ENCODE measurements at places on chromosomes 13 and 19. TPM values are rescaled to one million over a fixed set of nuclear protein-coding genes. Genes with fewer than 3 reads are reported as not detected.

POLR2E gene
- total RNA-seq, result 139 TPM

CRLF1 gene
- 7.9 TPM for total RNA-seq

DNA sequence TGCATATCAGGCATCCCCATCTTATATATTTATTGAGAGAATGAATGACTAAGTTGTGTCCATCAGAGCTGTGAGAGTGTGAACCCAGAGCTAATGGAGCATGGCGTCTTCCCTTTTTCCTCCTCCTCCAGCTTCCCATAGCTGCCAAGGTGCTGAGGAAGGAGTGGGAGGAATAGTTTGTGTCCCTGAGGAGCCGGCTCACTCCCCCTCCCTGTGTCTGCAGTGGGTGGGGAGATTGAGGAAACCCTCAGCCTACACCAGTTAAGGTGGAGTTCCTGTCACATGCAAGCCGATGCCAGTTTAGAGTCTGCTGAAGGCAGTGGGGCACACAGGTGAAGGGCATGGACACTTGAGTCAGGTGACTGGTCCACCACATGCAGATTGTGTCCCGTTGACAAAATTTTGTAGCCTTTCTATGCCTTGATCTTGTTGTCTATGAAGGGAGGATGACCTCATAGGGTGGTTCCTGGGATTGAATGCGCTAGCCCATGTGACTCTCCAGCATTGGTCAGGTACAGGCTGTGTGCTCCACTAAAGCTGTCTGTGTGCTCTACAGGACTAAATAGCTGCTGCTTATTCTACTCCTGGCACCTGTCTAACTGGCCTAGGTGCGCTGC, 47.6 kb upstream of the GPI start:
- peak; percentile 78 for ATAC-seq

DNA sequence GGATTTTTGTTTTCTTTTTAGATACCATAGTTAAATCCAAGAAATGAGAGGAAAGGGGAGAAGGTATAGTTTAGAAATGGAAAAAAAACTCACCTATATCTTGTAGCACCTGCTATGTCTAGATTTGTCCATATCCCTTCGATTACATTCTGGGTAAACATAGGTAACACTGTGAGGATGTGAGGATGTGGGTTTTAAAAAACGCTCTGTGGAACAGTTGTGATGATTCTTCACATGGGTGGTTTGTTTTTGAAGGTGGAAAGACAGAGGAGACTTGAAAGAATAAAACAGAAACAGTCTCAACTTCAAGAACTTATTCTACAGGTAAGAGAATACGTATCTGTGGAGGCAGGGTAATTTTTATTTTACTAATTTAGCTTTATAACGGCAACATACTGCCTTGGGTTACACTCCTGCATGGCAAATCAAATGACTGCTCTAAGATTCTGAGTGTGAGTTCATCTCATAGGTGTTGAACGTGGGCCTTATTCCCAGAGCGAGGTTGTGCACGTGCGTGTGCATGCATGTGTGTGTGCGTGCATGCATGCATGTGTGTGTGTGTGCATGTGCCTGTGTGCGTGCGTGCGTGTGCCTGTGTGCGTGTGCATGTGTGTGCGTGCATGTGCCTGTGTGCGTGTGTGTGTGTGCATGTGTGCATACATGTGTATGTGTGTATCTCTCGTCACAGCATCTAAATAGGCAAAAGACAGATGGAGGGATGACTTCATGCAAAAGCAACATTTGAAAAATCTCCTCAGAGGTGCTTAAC, 23.5 kb downstream of the ATP4B start:
- no peak for ATAC-seq

- no peak for ATAC-seq
Measured at GRCh38 chr13:51704399-51705313, 99.3 kb downstream of the DHRS12 start.

DNA sequence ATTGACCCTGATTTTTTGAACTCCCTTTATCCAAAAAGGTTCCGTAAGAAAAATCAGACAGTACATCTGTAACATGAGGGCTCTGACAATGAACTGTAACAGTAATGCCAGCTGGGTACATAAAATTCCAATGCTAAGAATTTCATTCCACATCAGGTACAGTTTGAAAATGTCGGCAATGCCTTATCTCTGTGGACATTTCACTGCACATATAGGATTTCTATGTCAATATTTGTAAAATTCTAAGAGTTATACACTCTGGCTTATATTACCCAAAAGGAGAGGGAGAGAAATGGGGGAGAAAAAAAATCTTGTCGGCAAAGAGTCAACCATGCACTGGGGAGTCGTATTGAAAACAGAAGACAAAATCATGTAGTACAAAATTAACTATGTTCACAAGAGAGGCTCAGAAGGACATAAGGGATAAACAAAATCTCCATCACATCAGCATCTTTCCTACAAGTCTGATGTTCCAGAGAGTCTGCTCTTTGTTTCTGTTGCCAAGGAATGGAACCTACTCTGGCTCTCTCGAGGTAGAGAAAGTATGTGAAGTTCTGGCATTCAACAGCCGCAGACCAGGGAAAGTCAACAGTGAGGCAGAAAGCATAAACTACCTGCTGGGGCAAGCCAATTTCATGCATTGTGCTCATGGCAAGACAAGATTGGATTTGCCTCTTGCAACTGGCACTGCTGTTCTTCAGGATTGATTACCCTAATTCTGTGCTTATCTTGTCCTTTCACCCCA, 72.4 kb downstream of the STARD13 start:
- peak; percentile 75 for ATAC-seq

GRCh38 chr13:113106711-113107351, 1.2 kb downstream of the F7 start:
- ATAC-seq, result no peak

GRCh38 chr13:28324181-28324789, 170.6 kb downstream of the FLT1 start:
- peak; percentile 73 for ATAC-seq
